ENCODE measurements at places on chromosomes 4 and X.

- no peak for DNase-seq
Observed at GRCh38 chr4:177302371-177303100, 7.1 kb upstream of the NEIL3 start.

GRCh38 chr4:65450899-65451298 is 219.4 kb downstream of the EPHA5 start:
- DNase-seq, result no peak

GRCh38 chrX:9866633-9867032 is 80.4 kb downstream of the SHROOM2 start:
- no peak for DNase-seq

DNA sequence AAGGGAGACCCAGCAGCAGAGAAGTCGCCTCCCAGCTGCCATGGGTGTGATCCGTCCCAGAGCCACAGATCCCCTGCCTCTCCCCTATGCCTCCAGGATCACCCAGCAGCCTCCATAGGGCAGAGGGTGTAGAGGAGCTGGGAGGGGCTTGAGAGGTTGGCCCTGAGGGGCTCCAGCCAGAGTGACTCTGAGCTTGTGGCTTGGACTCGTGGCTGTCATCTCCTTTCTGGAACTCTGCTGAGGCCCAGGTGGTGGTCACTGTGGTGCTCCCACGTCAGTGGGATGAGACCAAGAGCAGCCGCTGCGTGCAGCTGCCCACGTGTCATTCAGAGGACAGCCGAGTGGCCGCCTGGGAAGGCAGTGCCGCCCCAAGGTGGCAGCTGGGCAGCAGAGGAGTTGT is 4.2 kb downstream of the TACC3 start:
- no peak for DNase-seq

- DNase-seq, result no peak
Observed at GRCh38 chr4:67694662-67695061, 6.3 kb downstream of the UBA6 start.

DNA sequence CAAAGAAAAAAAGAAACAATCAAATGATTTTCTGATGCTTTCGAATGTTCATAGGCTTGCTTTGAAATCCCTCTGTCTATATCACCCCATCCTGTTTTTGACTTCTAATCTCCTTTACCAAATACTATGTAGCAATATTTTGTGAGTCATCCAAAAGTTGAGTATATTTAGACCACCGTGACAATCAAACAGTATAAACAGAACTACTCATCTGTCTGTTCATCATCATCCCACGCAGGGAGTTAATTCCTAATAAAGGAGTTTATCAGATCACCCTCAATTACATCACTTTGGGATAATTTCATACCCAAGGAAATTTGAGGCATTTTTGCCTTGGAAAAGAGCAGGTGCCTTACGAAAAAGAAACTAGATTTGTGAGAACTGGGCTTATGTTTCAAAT is 212.9 kb downstream of the CBR4 start:
- no peak for DNase-seq

- no peak for DNase-seq
Observed at GRCh38 chr4:48248559-48248953, 21.1 kb downstream of the TEC start.

- DNase-seq, result no peak
Observed at GRCh38 chr4:55854129-55854528, 681 bp downstream of the EXOC1 start.

GRCh38 chr4:113385281-113385899 is 335.9 kb downstream of the ANK2 start:
- no peak for DNase-seq

- DNase-seq, result no peak
Observed at GRCh38 chr4:151613290-151613689, 147.5 kb downstream of the GATB start.

DNA sequence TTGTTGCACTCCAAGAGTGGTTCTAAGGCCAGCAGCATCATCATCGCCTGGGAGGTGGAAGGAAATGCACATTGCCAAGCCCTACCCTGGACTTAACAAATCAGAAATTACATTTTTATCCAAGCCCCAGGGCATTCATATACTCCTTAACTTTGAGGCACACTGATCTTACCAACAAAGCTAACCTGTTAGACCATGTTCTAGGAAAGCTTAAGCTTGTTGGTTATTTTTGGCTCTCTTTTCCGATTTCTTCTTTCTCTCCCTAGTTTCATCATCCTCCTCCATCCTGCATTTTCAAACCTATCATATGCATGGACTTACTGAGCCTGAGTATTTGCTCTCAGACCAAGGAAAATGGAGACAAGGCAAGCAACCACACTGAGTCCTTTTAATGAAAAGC is 133.4 kb downstream of the OPHN1 start:
- no peak for DNase-seq

DNA sequence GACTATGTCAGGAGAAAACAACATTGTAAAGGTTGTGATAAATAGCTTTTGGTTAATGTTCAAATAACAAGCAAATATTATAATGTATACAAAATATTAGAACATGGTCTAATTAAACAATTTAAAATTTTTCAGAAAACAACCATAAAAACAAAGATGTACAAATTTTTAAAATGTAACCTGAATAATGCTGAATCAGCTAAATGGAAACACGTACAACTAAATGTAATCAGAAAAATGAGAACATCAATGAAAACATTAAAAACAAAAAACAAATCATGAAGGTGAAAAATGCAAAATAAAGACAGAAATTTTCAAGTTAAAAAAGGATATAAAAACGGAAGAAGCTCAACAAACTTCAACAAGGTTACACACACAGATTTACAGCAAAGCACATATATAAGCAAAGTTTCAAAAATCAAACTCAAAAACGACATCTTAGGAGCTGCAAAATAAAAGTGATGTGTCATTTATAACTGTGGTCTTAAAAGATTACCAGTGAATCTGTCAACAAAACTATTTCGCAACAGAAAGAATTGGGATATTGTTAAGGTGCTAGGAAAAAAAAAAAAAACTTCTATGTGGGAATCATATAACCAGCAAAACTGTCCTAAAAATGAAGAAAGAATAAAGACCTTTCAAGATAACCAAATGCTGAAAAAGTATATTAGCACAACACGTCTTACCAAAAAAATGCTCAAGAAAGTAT is 31.8 kb downstream of the ZNF732 start:
- no peak for DNase-seq

- DNase-seq, result no peak
Observed at GRCh38 chr4:13968723-13969122, 341.2 kb upstream of the BOD1L1 start.

GRCh38 chrX:25285598-25285997 is 269.8 kb upstream of the ARX start:
- DNase-seq, result no peak

GRCh38 chrX:15718283-15718970 is 19.6 kb upstream of the CA5B start:
- DNase-seq, result no peak

- no peak for DNase-seq
Observed at GRCh38 chrX:69626129-69626528, 10.2 kb downstream of the EDA start.

DNA sequence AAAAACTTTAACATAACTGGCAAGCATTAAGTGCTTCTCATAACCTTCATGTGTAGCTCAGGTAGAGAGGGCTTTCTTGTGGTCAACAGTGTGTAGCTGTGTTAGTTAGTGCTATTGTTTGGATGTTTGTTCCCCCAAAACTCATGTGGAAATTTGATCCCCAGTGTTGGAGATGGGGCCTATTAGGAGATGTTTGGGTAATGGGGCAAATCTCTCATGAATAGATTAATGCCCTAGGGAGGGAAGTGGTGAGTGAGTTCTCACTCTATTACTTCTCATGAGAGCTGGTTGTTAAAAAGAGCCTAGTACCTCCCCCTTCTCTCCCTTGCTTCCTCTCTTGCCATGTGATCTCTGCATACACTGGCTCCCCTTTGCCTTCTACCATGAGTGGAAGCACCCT is 16.5 kb upstream of the SLC25A43 start:
- no peak for DNase-seq

DNA sequence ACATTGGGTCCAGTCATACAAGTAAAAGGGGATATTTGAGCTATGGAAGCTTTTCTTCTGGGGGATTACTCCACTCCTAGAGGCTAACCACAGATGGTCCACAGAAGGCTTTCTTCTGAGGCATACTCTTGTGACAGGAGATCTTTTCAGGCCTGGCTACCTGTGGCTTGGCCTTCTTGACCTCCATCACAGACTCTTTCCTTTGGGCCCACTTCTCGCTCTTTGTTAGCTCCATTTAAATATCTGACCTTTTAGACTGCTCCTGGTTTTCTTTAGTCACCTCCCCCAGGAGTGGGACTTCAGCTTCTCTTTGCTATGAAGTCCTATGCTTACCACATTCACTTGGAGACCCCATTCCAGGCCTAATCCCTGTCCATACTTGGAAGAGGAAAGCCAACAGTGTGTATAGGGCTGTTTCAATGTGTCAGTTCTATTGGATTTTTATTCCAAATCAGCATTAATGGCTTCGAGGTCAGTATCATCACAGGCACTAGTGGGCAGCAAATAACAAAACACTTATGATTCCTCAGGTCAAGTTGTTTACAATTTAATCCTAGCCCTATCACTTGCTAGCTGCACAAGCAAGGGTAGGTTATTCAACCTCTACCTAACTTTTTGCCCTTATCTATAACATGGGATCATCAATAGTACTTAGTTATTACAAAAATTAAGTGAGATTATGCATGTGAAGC is 26.3 kb downstream of the GPC3 start:
- DNase-seq, result no peak

- no peak for DNase-seq
Observed at GRCh38 chr4:57308301-57308700, 198.1 kb upstream of the IGFBP7 start.

DNA sequence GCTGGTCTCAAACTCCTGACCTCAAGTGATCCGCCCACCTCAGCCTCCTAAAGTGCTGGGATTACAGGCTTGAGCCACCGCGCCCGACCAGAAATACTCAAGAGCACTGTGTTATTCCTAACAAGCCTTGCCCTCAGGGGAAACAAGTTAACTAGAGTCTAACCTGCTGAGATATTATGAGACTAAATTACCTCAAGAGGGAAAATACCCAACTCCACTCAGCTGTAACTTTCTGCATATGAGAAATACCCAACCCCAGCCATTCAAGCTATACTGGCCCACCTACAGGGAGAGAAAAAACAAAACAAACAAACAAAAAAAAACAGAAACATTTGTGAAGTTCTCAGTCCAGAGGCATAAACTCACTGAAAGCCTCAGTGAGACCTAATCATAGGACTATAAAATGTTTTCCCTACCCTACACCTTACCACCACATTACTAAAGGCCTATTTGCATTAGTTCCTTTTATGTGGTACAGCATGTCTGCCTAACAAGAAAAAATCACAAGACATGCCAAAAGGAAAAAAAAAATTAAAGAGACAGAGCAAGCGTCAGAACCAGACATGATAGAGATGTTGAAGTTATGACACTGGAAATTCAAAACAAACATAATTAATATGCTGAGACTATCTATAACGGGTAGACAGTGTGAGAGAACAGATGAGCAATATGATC is 876.0 kb downstream of the FSTL5 start:
- no peak for DNase-seq

DNA sequence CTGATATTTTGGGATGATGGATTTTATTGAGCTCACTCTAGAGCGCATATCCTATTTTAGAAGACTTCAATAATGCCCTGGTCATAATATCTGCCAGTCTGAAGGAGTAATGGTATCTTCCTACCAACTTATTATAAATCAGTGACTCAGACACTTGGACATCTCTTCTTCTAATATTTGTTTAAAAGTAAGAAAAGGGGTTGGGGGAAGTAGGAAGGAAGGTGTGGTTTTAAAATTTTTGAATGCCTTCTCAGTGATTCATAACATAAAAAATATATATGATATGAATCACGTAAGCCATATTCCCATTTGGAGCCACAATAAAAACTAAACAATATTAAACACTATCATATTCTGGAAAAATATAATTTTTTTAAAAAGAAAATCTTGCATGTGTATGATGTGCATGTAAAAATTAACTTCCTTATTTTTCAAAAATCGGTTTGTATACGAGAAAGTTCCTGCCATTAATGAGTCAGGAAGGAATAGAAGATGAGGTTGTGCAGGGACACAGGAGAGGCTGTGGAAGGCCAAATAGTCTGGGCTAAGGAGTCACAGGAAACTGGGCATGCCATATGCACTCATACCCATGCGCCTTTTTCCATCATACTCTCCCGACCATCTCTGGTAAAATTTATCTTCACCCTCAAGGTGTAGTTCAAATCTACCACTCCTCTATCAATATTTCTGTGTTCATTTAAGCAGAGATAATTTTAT is 286.5 kb downstream of the EPHA5 start:
- DNase-seq, result no peak

DNA sequence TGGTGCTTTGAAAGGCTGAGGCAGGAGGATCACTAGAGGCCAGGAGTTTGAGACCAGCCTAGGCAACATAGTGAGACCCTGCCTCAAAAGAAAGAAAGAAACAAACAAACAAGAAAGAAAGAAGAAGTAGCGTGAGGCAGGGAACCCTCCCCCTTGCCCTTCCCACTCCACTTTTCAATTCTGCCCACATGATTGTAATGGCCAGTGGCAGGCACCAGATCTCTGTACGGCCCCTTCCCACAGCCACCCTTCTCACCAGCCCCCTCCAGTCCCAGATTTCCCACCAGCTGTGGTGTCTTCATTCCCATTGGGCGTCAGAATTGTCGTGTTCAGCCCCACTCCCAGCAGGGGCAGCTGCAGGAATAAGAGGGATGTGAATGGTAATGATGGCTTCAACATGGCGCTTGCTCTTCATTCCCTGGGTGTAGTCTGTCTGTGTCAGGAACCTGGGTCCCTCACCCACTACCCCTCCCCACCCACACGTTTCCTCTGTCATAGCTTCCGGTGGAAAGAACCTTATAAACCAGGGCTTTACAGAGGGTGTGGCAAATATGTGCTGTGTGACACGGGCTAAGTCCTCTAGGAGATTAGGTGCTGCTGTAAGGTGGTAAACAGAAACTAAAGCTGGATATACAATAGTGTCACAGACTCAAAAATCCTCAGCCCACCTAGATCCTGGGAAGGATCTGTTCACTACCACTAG is at the start of gene IL2RG:
IL2RG (minus strand) TSS at position 437 of the 703 bp plus-strand sequence; CDS start at position 399, 38 bp downstream.
- no peak for DNase-seq

DNA sequence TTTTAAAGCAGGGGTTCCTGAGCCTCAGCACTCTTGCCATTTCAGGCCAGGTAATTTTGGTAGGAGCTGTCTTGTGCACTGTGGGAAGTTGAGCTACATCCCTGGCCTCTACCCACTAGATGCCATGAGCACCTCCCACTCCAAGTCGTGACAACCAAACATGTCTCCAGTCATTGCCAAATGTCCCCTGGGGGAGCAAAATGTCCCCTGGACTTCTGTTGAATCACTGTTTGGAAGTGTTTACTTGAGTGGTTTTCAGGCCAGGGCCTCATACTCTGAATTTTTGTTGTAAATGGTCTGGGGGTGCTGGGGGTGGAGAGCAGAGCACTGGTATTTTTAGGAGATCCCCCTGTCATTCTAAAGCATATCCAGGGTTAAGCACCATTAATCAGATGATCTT is 3.2 kb downstream of the PDK3 start:
- DNase-seq, result no peak

- no peak for DNase-seq
Observed at GRCh38 chr4:151948351-151949016, 187.7 kb upstream of the GATB start.

DNA sequence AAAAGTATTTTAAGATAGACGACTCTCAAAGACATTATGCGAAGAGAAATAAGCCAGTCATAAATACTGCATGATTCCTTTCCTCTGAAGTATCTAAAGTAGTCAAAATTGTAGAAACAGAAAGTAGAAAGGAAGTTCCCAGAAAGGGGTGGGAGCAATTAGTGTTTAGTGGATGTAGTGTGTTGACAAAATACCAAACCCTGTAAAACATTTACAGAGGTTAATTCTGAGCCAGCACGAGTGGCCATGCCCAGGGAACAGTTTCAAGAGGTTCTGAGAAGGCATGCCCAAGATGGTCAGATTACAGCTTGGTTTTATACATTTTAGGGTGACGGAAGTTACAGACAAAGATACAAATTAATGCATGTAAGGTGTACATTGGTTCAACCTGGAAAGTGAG is 34.4 kb upstream of the SLC25A4 start:
- no peak for DNase-seq

Measured in hypothalamus (tissue), 51 donors.